Activated T-cell treated with anti-CD3 and anti-CD28 coated beads for 24 hours (primary cell): ENCODE measurements at places on chromosomes 5 and 9.

DNA sequence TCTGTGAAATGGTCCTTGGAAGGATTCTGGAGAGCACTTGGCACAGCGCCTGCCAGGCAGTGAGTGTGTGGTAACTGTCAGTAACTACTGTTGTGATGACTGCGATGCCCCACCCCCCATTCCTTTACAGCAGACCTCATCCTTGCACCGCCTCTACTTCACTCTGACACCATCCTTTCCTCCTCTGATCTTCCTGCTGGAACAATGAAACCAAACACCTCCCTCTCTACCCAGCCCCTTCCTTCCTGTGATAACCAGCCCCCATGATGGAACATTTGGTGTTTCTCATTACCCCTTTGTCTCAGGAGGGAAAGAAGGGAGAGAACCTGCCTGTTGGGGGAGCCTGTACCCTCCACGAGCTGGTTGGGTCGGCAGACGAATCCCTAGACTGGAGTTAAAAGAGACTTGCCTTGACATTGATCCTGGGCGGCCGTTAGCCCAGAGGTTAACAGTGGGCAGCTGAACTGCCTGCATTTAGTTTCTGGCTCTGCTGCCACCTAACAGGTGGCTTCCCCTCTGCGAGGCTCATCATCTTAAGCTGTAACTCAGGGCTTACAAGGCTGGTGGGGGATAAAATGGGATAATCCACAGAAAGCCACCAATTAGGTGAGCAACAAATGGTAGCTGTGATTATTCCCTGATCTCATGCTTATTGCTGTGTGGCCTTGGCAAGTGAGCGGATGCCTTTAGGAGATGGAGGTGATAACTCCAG, 34.2 kb upstream of the GRPEL2 start:
- no peak for DNase-seq

GRCh38 chr9:131271506-131271931, 4.8 kb downstream of the FAM78A start:
- no peak for DNase-seq

GRCh38 chr9:69673311-69673640, 1.1 kb upstream of the APBA1 start:
- no peak for DNase-seq

DNA sequence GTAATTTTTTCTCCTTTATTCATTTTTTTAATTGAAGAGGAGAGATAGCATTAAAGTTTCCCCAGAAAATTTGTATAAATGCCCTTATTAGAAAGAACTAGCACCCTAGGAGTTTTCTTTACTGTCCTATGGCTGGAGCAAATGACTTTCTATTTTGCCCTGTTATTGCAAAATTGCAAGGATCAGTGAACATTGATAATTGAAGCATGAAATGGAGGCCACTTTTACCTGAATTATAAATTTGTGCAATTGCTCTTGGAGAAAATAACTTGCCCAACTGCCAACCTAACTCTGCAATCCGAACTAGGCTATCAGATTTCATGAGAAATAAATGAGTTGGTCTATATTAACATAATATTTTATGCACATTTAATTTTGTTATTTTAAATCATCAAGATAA, 111.9 kb downstream of the MTRR start:
- no peak for DNase-seq

GRCh38 chr9:126695186-126695585, 81.5 kb downstream of the LMX1B start:
- DNase-seq = no peak

- DNase-seq = no peak
These were observed 70.4 kb downstream of the SCAMP1 start for GRCh38 chr5:78430866-78431265.
